ENCODE measurements at places on chromosomes 2 and 18.

GRCh38 chr2:133586978-133587377 lies 18.7 kb upstream of the NCKAP5 start:
- no peak for DNase-seq

DNA sequence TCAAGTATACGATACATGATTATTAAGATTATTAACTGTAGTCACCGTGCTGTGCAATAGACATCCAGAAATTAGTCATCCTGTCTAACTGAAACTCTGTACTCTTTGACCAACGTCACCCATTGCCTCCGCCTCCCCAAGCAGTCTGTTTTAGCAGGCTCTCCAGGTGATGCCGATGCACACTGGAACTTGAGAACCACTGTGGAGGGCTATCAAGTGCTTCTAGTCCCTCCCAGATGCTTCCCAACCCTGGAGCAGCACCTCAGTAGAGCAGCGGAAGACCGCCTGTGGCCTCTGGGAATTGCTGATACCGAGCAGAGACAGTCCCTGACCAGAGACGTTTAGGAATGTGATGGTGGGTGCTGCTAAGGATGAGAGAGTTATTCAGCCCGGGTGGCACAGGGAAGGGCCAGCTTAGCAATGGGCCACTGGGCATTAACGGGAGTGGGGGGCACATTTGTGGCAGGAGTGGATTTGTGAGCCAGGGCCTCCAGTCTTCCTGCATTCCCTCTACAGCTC lies 50.7 kb downstream of the LIPG start:
- DNase-seq = no peak

- DNase-seq = no peak
Measured at GRCh38 chr2:25259737-25260124, 82.0 kb downstream of the DNMT3A start.

- no peak for DNase-seq
Measured at GRCh38 chr2:110115291-110116032, at the start of gene MALL. MALL (minus strand) TSS chr2:110115822; CDS start chr2:110115792, 30 bp downstream.

DNA sequence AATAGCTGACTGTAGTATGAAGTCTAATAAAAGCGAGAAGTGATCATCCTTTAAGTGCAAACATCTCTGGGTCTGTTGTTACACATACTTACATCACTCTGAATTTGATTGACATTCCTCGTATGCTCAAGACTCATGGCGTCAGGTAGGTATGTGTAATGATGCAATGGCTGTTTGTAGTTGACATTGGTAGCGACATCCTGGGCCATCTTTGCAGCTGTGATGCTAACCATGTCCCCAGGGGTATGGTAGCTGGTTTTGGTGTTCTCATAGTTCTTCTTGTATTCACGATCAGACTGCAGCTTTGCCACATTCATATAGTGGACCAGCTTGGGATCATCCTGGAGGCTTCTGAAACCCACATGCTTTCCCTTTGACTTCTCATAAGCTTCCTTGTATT lies 62.0 kb downstream of the NEB start:
- DNase-seq = no peak

- DNase-seq = no peak
Measured at GRCh38 chr2:202023904-202024266, 9.8 kb upstream of the FZD7 start.

DNA sequence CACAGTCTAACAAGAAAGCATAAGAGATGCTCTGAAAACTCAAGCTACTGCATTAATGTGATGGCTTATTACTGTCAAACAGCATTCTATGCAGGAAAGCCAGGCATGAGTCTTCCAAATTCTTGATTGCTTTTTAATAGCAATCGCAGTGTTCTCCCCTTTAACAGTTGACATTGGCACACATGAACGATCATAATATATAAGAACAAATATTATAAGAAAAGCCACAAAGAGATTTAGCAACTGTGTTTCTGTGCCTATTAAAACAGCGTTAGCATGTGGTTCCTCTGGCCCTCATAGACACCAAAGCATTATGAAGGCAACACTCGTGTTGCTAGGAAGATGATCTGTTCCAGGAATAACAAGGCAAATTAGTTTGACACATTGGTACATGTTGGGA lies 245.0 kb downstream of the ACKR3 start:
- DNase-seq = no peak

GRCh38 chr2:240632306-240632721 lies 7.0 kb downstream of the GPR35 start:
- peak; percentile 35 for DNase-seq

GRCh38 chr18:54357082-54357659 lies 487 bp downstream of the STARD6 start:
- no peak for DNase-seq

DNA sequence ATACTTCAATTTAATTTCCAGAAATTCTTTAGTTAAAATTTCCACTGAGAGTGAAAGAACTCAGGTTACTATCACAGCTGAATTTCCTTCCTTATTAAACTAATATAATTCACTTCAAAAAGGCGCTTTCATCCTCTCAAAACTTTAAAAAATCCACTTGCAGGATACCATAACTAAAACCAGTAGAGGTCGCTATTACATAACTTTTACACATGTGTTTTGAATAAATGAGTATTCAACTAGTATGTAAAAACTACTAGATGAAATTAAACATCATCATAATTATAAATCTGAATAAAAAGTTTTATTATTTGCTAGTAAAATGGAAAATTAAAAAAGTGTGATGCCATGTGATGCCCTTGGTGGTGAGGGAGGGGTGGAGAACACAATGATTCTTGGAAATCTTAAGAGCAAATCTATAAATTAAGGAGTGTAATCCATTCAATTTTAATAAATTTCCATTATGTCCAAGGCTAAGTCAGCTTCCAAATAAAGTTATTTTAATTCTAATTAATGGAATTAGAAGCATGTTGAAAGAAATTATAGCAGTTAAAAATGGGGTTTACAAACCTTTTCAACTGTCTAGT lies 61.4 kb downstream of the SOS1 start:
- no peak for DNase-seq

DNA sequence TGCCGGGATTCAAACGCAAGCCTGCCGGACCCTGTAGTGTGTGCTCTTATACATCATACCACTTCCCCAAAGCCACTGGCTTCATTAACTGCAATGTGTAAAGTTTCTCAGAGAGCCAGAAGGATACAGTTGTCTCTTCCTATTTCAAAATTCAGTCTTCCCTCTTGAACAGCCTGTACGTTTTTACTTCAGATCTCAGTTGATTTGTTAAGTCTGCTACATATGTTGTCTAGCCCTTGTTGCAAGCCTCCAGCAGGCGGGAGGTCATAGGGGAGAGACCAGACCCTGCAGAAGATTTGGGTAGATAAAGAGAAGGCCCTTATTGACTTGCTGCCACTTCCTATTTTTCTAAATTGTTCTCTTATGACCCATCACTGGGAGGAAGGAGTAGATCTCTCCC lies 56.2 kb downstream of the ARHGEF33 start:
- DNase-seq = no peak

- DNase-seq = no peak
Measured at GRCh38 chr2:178477443-178478129, 814 bp downstream of the FKBP7 start.

DNA sequence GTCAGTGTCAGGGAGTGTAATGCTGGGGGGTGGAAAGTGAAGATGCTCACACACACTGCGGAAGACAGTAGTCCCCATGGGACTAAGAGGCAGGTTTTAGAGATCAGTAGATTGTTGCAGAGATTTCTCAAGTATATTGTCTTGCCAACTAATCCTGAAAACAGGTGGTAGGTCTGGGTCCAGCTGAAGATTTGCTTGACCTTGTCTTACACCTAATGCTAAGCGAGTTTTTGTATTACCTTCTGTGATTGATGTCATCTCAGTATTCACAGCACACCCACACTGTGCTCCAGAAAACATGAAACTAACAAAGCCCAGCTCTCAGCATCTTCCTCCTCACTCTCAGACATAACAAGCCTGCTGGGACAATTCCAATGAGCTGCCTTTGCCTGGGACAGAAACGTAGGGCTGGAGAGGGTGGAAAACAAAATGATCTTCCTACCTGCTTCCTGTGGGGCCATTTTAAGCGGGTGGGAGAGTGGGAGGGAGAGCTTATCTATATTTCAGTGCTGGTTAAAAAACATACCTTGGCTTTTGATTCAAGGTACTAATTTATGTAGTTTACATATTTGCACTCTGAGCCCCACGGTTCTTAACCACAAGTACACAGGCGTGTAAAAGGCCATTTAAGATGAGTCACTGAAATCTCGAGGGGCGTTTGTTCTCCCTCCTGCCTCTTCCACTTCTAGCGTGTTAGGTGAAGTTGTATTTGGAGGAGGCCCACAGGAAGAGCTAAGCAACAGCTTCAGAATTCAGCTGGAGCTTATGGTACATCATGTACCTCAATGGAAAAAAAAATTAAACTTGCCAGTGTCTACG lies 23.1 kb upstream of the RBMS1 start:
- DNase-seq = no peak

- DNase-seq = no peak
Measured at GRCh38 chr2:59910166-59910565, 643.3 kb downstream of the BCL11A start.

DNA sequence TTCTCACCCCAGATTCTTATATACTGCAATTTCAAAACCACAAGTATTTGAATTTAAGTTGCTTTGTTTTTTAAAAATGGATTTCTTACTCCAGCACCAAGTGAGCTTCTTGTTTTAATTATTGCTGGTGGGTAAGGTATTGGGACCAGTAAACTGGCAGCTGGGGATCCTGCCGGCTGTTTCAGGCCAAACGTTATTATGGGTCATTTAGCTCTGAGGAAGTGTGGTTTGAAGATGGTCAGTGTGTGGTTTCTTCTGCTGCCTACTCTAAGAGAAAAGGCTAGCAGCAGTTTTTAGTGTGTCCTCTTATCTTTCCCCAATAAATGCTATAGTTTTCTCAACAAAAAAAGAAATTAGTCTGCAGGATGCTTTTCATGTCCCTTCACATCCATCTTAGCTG lies 30.6 kb downstream of the CFAP221 start:
- DNase-seq = no peak

- DNase-seq = peak; percentile 79
Measured at GRCh38 chr2:60555066-60555782, 1.8 kb upstream of the BCL11A start.
